ENCODE measurements at places on chromosomes 16 and 17. TPM values are rescaled to one million over a fixed set of nuclear protein-coding genes. Genes with fewer than 3 reads are reported as not detected.

KCNJ18 gene
- total RNA-seq = not detected

CCL17 gene
- not detected for total RNA-seq

DNA sequence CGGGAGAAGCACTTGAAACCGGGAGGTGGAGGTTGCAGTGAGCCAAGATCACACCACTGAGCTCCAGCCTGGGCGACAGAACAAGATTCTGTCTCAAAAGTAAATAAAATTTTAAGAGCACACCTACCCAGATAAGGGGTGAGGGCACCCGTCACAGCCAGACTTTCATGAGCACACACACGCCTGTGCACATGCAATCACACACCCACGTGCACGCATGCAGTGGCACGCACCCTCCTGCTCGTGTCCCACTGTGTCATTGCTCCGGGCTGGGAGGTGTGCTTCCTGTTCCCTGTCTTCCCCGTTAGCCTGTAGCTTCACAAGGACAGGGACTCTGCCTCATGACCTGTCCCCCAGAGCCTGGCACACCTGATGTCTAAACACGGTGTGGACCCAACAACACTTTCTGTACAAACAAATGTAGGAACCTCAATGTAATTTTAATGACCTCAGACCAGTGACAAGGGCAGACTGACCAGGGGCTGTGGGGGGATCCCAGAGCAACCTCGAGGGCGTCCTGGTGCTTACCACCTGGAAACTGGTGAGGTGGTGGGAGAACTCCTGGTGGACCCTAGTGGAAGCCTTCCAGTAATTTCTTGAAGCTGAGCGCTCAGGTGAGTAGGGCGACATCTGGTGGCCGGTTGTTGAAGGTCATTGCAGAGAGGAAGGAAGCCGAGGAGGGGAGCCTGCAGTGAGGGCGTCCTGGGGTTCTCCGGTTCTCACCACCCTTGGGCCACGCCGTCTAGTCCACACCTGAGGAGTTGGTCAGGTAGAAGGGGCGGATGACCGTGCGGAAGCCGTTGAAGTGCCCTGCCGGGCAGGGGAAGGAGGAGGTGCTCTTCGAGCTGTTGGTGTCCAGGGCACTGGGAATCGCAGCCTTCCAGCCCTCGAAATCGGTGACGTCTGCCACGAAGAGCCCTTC, 8.6 kb downstream of the LGALS3BP start:
- DNase-seq = peak; percentile 80

- DNase-seq = no peak
Observed at GRCh38 chr16:69410219-69410990, 14.0 kb upstream of the CYB5B start.

DNA sequence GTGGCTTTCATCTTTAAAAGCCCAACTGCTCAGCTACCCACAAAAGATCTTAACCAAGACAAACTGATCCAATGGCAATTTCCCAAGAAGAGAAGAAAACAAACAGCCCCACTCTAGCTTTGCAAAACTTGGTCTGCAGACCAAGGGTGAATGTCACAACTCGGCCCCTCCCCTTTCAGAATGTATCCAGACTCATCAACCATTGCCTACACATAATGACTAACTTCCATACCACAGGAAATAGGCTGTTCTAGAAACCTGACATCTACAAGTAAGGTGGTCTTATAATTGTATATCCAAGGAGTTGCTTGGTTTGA, 16.0 kb downstream of the DCUN1D3 start:
- DNase-seq = no peak

- DNase-seq = peak; percentile 52
Observed at GRCh38 chr17:74042744-74043486, 160.6 kb upstream of the RPL38 start.

- DNase-seq = no peak
Observed at GRCh38 chr16:49620158-49620868, 235.6 kb downstream of the ZNF423 start.

- no peak for DNase-seq
Observed at GRCh38 chr16:3530371-3530914, 29.6 kb downstream of the CLUAP1 start.

DNA sequence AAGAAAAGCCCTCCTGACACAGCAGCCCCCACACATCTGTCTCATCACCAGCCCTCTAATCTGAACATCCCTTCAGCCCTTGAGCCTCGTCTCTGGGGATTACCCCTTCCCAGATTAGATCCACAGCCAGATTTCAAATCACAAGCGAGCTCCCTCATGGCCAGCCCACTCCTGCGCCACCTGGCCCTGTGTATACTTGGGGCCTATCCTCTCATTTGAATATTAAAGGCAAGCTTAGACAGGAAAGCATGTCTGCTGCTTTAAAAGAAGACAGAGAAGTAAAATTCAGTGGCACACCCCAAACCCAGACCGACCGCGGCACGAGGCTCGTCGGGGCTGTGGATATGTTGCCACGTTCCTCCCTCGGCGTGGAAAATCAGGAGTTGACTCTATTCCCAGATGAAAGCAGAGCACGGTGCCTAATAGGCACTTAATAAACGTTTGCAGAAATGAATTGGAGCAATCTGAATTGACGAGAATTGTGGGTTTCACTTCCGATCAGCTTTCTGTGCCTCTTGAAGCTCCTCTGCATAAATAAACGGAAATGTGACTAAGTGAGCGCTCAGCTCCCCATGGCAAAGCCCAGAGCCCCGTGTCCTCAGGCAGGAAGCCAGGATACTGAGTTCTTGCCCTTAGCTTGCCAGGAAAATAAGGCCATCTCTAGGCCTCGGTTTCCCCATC, 108.0 kb downstream of the CCDC182 start:
- DNase-seq = no peak

GRCh38 chr16:85457366-85457765, 155.8 kb upstream of the GSE1 start:
- no peak for DNase-seq

DPEP3 gene
- total RNA-seq = 0.20 TPM

DNA sequence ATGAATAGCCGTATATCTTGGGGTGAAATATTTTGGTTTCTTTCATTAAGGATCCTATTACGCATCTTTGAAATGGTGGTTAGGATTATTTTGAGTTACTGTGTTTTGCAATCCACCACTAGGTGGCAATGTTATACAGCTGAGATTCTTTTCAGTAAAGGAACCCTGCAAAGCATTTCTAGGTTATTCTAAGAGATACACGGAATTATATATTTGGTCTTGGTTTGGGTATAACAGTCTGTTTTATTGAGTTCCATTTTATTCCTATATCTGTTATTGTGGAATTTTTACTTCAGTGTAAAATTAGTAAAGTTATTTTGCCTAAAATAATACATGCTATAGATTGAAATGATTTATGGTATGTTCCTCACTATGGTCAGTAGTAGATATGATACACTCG, 62.9 kb upstream of the CPHXL start:
- DNase-seq = no peak

- no peak for DNase-seq
Observed at GRCh38 chr17:15273141-15273793, 8.1 kb upstream of the PMP22 start.

FOXJ1 gene
- total RNA-seq = 0.13 TPM

DNA sequence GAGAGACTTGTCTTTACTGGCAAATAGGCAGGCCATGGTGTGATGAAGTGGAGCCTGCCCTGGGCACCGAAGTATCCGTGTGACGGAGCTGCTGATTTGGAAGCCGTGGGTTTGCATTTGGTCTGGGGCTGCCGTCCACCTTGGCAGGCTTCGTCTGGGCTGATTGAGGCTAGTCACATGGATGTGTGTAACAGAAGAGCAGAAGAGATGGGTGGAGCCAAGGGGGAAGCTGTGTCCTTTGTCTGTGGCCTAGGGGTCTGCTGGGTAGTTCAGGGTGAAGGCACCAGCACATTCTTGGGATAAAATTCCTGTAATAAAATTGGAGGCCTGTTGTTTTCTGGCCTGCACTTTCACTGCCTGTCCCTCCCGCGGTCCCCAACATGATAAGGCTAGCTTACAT, 106.1 kb downstream of the AATF start:
- DNase-seq = no peak

DNA sequence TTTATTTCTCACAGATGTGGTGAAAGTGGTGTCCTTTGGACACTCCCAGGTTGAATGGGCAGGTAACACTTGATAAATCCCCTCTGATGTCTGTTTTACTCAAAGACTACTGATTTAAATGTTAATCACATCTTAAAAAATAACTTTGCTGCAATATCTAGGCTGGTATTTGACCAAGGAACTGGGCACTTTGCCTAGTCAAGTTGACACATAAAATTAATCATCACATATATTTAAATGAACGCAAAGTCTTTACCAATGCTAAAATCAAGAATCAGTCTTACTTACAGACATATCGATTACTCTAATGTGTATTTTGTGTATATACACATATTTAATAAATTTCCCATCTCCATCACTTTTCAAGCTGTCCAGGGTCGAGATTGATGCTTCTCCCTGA, 7.0 kb downstream of the MT2A start:
- no peak for DNase-seq

DNA sequence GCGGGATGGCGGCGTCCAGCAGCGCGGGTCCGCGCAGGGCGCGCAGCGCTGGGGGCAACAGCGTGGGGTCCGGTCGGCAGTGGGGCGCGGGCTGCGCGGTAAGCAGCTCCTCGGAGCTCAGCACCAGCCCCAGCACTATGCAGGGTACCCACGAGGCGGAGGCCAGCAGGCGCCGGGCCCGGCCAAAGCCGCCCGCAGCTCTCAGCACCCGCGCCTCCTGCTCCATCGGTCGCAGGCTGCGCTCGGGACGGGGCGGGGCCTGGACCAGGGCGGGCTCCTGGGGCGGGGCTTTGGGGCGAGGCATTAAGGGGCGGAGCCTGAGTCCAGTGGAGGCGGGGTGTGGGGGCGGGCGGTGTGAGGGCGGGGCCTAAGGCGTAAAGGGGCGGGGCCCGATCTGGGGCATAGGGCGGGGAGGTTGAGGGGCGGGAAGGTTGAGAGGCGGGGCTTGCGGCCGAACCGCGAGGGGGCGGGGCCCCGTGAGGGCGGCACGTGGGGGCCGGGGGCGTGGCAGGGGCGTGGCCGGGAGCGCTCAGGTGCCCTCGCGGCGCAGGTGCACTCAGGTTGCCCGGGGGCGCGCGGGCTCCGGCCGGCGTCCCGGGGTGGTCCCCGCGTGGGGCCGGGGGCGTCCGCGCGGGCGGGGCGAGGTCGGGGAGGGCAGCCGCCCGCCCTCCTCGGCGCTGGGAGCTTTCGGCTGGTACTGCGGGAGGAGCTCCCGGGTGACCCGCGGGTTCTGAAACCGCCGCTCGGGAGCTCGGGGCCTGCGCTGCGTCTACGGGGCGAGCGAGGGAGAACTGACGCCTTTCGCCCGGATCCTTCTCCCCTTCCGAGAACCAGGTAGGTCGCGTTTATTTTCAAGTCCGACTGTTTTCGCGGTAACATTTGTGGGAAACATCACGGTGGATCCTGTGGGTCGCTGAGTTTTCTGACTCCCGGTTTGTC, 1.4 kb upstream of the SLC22A31 start:
- DNase-seq = peak; percentile 72

- DNase-seq = no peak
Observed at GRCh38 chr16:74842413-74842812, 67.8 kb upstream of the FA2H start.

SPHK1 gene
- total RNA-seq = 2.8 TPM

GRCh38 chr17:68087851-68088250, 52.3 kb downstream of the KPNA2 start:
- DNase-seq = no peak

DNA sequence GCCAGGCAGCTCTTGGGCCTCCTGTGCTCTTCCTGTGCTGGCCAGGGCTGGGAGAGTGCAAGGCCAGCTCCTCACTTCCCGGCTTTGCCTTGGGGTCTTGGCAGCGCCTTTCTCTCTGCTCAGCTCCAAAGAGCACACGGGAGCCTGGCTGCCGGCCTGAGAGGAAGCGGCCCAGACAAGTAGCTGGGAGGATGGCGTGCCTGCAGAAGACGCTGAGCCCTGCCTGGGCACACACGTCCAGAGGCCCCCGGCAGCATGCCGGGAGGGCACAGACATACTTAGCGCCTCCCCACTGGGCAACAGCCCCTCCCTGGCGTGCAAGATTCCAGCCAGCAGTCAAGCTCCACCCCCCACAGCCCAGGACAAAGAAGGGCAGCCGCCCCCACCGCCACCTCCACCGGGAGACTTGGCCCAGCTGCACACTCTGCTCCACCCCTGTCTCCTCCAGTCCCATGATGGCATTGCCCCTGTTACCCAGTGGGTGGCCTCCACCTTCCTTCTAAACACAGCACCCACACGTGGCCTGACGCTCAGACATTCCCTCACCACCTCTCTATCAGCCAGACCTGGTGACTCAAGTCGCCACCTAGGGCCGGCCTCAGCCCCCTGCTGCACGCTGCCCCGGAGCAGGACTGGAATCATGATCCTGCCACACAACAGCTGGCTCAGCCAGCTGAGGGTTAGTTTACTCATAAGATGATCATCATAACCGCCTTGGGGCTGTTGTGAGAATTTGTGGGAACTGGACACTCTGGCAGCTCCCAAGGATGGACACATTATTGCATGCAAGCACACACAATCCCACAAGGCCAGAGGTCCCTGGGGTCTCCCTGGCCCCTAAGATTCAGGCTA, 12.4 kb downstream of the SGCA start:
- peak; percentile 52 for DNase-seq

- DNase-seq = no peak
Observed at GRCh38 chr17:9080983-9081382, 59.7 kb downstream of the NTN1 start.

DNA sequence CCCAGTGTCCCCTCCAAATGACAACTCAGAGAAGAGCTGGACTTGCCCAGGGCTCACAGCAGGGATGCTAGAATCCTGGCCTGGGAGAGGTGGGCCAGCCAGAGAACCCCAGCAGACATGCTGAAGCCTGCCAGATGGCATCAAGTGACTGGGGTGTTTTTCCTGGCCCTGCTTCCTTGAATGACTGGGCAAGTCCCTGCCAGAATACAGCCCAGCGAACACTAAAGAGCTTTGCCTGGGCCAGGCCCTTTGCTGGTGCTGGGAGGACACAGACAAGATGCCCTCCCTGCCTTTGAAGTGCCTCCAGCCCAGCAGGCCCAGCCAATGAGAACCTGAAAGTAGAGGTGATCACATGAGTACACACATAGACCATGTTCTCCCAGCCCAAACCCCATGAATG, 11.5 kb downstream of the ZNF319 start:
- DNase-seq = no peak

GRCh38 chr17:41629826-41630670, 5.7 kb upstream of the KRT17 start:
- DNase-seq = no peak

- no peak for DNase-seq
Observed at GRCh38 chr16:72858665-72859493, 189.0 kb downstream of the ZFHX3 start.

- DNase-seq = peak; percentile 63
Observed at GRCh38 chr17:1865252-1866037, 35.6 kb downstream of the RPA1 start.

GRCh38 chr17:51251010-51251409, 8.8 kb downstream of the MBTD1 start:
- DNase-seq = no peak

ITGAE gene
- total RNA-seq = 20.0 TPM

DNA sequence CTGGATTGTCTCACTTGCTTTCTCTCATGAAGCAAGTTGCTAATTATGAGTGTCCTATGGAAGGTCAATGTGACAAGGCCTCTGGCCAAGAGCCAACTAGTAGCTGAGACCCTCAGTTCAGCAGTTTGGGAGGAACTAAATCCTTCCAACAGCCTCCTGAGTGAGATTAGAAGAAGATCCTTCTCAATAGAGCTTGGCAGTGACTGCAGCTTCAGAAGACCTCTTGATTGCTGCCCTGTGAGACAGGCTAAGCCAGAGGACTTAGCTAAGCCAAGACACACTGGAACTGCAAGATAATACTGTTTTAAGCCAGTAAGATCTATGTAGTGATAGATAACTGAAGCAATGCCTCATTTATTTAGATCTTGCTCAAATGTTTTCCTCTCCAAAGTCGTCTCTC, 34.3 kb downstream of the PCTP start:
- DNase-seq = no peak

- DNase-seq = no peak
Observed at GRCh38 chr16:87421003-87421912, 29.1 kb downstream of the MAP1LC3B start.

UTS2R gene
- not detected for total RNA-seq

RAPGEFL1 gene
- total RNA-seq = 6.0 TPM

Data from activated CD4-positive, alpha-beta memory T cell treated with anti-CD3 and anti-CD28 coated beads, Interleukin-2, amount 10 ng/mL, durations not matched to agents 7 days and 5 days (primary cell).